ENCODE measurements at places on chromosomes 4 and X.

DNA sequence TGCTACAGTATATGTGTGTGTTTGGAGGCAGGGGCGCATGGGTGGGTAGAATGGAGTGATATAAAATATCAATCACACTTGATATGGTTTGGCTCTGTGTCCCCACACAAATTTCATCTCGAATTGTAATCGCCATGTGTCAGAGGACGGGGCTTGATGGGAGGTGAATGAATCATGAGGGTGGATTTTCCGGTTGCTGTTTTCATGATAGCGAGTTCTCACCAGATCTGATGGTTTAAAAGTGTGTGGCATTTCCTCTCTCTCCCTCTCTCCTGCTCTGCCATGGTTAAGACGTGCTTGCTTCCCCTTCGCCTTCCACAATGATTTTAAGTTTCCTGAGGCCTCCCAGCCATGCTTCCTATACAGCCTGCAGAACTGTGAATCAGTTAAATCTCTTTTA lies 14.8 kb downstream of the SOWAHB start:
- no peak for DNase-seq
- no peaks in the 10 kb centered on the region for H3K4me1 ChIP-seq
- H3K27me3 ChIP-seq = peaks cover 17% of the 10 kb centered on the region
- no peak overlapping the region for H3K4me3 ChIP-seq
- no peaks in the 10 kb centered on the region for H3K36me3 ChIP-seq

DNA sequence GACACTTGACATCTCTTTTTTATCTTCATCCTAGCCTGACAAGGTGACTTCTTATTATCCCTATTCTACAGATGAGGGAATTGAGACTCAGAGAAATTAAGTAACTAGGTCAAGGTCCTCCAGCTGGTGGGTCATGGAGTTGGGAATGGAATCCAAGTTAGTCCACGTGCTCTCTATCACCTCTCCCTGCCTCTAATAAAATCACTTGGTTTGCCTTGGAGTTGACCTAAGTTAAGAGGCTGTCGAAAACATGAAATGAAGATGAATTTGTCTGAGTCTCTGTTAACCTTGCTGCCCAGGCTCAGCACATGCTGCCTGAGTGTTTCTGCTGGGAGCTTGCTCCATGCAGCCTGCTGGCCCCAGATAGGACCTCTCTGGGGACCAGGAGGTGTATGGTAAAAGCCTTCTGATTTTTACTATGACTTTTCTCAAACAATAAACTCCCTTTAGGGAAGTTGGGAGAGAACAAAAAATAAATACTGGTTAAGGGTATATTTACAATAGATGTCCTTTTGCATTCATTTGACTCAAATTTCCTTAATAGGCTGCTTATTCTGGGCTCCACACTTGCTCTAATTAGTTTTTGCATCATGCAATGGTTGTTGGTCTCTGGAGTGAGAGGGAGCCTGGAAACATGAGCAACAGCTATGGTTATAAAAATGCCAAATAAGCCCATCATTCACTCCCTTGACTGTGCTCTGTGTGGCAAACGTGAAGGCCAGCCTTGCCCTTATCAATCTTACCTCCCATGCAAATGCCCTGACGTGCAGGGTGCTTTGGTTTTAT lies 61.6 kb upstream of the DHX15 start:
- H3K27ac ChIP-seq = no peak overlapping the region
- no peak for DNase-seq

DNA sequence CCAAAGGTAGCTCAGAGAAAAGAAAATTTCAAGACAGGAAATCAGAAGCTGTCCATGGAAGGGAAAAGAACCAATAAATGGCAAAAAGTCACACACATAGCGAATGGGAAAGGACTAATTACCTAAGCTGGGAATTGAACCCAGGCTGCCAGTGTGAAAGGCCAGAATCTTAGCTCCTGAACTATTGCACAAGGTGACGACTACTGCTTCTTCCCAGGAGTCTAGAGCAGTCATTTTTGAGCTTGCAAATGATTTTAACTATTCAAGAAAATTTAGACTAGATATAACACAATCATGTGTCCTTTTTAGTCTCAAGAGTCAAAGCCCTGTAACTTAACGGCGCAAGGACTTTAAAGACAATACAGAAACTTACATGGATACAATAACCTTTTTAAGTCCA lies 34.1 kb upstream of the ZNF81 start:
- H3K36me3 ChIP-seq = no peaks in the 10 kb centered on the region
- DNase-seq = no peak
- peaks cover 2% of the 10 kb centered on the region for H3K27me3 ChIP-seq
- H3K4me1 ChIP-seq = no peaks in the 10 kb centered on the region
- no peak overlapping the region for H3K27ac ChIP-seq

- no peaks in the 10 kb centered on the region for H3K27me3 ChIP-seq
- H3K4me3 ChIP-seq = no peak overlapping the region
- peaks cover 2% of the 10 kb centered on the region for H3K4me1 ChIP-seq
- no peak overlapping the region for H3K27ac ChIP-seq
Observed at GRCh38 chr4:21887481-21887880, 61.1 kb downstream of the KCNIP4 start.

DNA sequence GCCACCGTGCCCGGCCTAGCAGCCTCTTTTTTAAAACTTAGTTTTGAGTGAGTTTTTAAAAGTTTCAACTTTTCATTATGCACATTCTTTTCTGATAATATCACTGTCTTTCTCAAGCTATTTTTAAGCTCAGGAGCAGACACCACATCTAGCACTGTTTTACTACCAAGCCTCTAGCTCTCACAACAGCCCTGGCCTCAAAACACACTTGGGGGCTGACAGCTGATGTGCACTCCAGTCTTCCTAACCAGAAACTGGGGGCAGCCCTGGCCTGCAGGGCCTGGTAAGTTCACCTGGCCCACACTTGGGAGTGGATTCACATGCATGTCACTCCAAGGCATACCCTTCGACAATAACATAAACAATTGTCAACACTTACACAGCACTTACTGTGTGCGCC lies 34.0 kb downstream of the CENPU start:
- peaks cover 44% of the 10 kb centered on the region for H3K36me3 ChIP-seq
- no peak overlapping the region for H3K4me3 ChIP-seq
- peak overlapping the region; percentile 4 for H3K27ac ChIP-seq
- peaks cover 1% of the 10 kb centered on the region for H3K4me1 ChIP-seq
- H3K27me3 ChIP-seq = no peaks in the 10 kb centered on the region
- peak; percentile 52 for DNase-seq

GRCh38 chrX:72027024-72027913 lies 104.4 kb downstream of the RTL5 start:
- H3K4me3 ChIP-seq = no peak overlapping the region
- no peaks in the 10 kb centered on the region for H3K36me3 ChIP-seq
- H3K27me3 ChIP-seq = peaks cover 21% of the 10 kb centered on the region
- H3K27ac ChIP-seq = no peak overlapping the region
- H3K4me1 ChIP-seq = peaks cover 2% of the 10 kb centered on the region

GRCh38 chr4:128477540-128477939 lies 189.9 kb upstream of the PGRMC2 start:
- H3K27me3 ChIP-seq = no peaks in the 10 kb centered on the region
- H3K36me3 ChIP-seq = no peaks in the 10 kb centered on the region
- H3K27ac ChIP-seq = no peak overlapping the region

DNA sequence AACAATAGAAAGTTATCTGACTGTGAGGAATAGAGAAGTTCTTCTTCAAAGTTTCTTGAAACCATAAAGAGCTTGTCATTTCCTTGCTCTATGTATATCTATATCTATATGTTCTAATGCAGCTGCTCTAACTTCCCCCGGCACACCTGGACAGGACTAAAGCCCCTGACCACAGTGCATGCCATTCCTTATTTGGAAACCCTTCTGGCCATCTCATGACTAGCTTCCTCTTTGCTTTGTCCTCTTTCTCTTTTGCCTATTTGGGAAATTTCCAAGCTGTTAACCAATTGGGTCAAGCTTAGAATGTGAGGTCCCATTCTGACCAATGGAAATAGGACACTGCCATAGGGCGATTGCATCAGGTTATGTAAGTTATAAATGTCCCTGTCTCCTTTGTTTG lies 1481.1 kb downstream of the STIM2 start:
- H3K36me3 ChIP-seq = no peaks in the 10 kb centered on the region
- H3K27me3 ChIP-seq = no peaks in the 10 kb centered on the region
- no peak overlapping the region for H3K4me3 ChIP-seq
- DNase-seq = no peak
- H3K4me1 ChIP-seq = no peaks in the 10 kb centered on the region

GRCh38 chr4:37872310-37872988 lies 18.4 kb upstream of the TBC1D1 start:
- DNase-seq = no peak
- peaks cover 14% of the 10 kb centered on the region for H3K4me1 ChIP-seq
- H3K36me3 ChIP-seq = peaks cover 18% of the 10 kb centered on the region
- no peaks in the 10 kb centered on the region for H3K27me3 ChIP-seq
- H3K4me3 ChIP-seq = no peak overlapping the region

DNA sequence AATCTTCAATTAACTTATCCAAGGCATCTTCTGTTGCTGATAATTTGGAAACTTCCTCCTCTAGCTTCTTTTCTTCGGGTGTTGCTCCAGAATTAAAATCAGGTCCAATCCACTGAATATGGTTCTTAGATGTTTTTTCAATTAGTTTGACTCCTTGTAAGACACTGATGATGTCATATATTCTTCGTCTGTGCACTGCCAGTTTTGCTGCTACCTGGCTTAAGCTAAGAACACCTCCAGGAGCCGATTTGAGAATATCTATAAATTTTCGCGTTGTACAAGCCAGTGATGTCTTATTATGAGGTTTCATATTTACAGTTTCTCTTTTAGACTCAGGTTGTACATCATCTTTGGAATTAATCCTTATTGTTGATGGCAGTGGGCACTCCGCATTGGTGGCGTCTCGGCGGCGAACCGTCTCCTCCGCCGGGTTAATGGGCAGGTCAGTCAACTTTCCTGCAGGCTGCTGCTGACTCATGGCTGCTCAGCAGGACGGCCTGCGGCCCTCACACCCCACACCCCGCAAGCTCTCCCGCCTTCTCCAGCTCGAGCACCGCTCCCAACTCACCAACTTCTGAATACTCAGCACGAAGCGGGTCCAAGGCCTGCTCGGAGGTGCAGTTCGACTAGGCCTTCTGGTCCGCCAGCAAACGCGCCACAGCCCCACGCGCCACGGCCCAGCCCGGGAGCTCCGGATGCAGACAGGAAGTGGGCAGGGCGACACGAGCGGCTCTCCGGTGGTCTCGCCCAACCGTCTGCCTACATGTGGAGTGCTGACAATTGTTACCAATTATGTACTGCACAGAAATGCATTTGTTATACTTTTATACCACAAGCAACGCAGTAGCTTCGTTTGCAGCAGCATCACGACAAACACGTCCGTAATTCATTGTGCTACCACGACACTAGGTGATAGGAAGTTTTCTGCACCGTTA lies 49.2 kb upstream of the FHL1 start:
- no peak overlapping the region for H3K27ac ChIP-seq
- no peak for DNase-seq
- H3K4me3 ChIP-seq = no peak overlapping the region
- H3K4me1 ChIP-seq = no peaks in the 10 kb centered on the region
- no peaks in the 10 kb centered on the region for H3K27me3 ChIP-seq
- H3K36me3 ChIP-seq = no peaks in the 10 kb centered on the region

DNA sequence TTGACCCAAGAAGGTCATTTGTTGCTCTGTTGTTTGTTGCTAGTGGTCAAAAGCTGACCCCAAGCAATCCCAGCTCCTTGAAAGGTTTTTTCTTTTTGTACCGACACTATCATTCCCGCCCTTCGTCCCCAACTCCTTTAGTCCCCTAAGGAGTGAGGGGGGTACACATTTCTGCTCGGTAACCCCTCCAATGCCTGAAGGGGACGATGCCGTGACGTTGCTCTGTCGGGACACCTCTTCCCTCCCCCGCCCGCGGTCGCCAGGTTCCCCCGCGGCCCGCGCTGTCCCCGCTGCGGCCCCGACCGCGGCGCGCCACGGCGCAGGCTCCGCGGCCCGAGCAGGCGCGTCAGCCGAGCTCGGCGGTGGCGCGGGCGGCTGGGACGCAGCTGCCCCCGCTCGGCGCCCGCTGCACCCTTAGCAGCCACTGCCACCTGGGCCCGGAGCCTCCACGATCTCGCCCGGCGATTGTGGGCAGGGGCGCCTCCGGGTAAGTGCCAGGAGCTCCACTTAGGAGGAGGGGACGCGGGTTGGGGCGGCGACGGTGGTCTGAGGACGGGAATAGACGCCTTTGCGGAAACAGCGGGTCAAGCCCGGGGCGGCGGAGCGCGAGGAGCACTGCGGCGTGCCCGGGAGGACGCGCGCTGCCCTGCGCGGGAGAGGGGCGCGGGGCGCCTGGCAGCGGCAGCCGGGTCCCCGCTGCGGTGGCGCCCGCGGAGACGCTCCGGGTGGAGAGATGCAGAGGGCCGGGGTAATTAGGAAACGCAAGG lies at the start of gene GLRB:
GLRB (plus strand) TSS at position 340 of the 767 bp plus-strand sequence. CDS start 1,875 bp downstream, outside the sequence.
- H3K27me3 ChIP-seq = peaks cover 22% of the 10 kb centered on the region
- H3K4me1 ChIP-seq = no peaks in the 10 kb centered on the region
- no peak within 1 kb of the TSS for H3K4me3 ChIP-seq
- H3K27ac ChIP-seq = no peak within 1 kb of the TSS
- no peaks in the 10 kb centered on the region for H3K36me3 ChIP-seq

DNA sequence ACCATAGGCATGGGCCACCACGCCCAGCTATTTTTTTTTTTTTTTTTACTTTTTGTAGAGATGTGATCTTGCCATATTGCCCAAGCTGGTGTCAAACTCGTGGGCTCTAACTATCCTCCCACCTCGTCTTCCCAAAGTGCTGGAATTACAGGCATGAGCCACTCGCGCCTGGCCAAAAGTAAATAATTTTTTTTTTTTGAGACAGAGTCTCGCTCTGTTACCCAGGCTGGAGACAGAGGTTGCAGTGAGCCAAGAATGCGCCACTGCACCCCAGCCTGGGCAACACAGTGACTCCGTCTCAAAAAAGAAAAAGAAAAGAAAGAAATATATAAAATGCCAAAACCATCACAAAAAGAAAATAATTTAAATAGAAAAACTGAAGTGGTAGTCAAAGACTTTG lies 18.4 kb upstream of the OPHN1 start:
- no peaks in the 10 kb centered on the region for H3K4me1 ChIP-seq
- H3K36me3 ChIP-seq = no peaks in the 10 kb centered on the region
- no peak overlapping the region for H3K27ac ChIP-seq
- H3K27me3 ChIP-seq = no peaks in the 10 kb centered on the region
- H3K4me3 ChIP-seq = no peak overlapping the region

DNA sequence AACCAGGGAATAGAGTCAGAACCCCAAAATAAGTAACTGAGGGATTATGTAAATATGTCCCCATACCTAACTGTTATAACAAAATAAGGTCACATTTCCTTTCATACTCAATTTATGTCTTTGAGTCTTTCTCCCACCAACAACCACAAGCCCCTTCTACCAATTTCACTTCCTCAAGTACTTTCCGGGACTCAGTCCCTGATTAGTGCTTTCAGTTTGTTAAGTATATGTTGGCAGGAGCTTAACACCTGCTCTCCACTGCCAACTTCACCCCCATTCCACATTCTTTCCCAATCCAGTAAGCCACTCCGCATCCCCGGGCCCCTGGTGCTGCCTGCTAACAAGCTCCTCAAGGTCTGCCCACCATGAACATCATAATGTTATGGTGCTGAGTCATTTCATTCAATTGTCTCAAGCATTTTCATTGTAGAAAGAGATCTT lies 71.3 kb upstream of the SPRY1 start:
- H3K4me1 ChIP-seq = peaks cover 4% of the 10 kb centered on the region
- H3K36me3 ChIP-seq = no peaks in the 10 kb centered on the region
- DNase-seq = no peak
- no peak overlapping the region for H3K27ac ChIP-seq
- no peak overlapping the region for H3K4me3 ChIP-seq
- H3K27me3 ChIP-seq = peaks cover 7% of the 10 kb centered on the region

- H3K27ac ChIP-seq = no peak overlapping the region
- peaks cover 12% of the 10 kb centered on the region for H3K36me3 ChIP-seq
- peaks cover 22% of the 10 kb centered on the region for H3K4me1 ChIP-seq
- no peak for DNase-seq
- H3K27me3 ChIP-seq = no peaks in the 10 kb centered on the region
- H3K4me3 ChIP-seq = no peak overlapping the region
Observed at GRCh38 chr4:145055533-145056257, 42.3 kb downstream of the ANAPC10 start.

- H3K4me3 ChIP-seq = no peak overlapping the region
- H3K27me3 ChIP-seq = no peaks in the 10 kb centered on the region
- no peak for DNase-seq
- H3K27ac ChIP-seq = no peak overlapping the region
Observed at GRCh38 chrX:67426946-67427345, 116.9 kb upstream of the AR start.

All from activated CD4-positive, alpha-beta T cell treated with anti-CD3 and anti-CD28 coated beads, Interleukin-2, amount 10 ng/mL, durations not matched to agents 24 days and 14 days (primary cell).